Suprapubic skin (tissue), 4 donors: ENCODE measurements at places on chromosomes 16 and 17. TPM values are rescaled to one million over a fixed set of nuclear protein-coding genes. Genes with fewer than 3 reads are reported as not detected.

GRCh38 chr16:65116216-65116615 lies 5.6 kb downstream of the CDH11 start:
- no peak for DNase-seq

DPEP3 gene
- not detected for total RNA-seq

DNA sequence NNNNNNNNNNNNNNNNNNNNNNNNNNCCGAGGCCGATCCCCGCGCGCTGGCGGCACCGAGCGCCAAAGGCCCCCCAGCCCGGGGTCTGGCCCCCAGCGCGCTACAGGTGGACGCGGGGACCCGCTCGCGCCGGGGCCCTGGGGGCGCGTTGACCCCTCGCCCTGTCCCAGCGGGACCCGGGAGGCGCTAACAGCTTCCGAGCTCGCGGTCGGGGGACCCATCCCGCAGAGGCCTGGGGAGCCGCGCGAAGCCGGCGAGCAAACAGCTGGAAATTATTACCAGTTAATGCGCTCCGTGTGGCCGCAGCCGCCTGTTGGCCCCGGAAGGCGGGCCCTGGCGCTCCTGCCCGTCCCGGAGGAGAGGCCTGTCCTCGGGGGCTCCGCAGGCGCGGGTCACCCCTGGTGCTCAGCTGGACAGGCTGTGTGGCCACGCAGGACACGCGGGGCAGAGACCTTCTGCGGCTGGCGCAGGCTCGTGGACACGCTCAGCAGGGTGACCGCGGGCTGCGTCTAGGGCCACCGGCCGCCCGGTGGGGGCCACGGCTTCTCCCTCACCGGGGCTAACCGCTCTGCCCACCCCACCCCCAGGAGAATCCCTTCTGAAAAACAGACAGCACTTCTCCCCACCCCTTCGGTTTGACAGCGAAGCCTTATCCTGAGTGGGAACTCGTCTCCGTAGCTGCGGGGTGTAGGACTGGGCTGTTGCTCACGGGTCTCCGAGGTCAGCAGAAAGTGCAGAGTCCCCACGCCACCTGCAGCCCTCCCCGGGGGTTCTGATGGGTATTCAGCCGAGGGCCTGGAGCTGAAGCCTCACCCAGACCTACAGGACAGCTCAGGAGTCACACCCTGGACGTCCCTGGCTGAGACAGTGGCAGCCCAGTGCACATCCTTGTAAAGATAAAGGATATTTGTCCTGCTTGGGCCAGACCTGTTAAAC lies 138.7 kb upstream of the RPH3AL start:
- DNase-seq: peak; percentile 86

GRCh38 chr17:33234930-33235685 lies 58.0 kb downstream of the ASIC2 start:
- peak; percentile 75 for DNase-seq

TP53TG3C gene
- total RNA-seq: not detected

DNA sequence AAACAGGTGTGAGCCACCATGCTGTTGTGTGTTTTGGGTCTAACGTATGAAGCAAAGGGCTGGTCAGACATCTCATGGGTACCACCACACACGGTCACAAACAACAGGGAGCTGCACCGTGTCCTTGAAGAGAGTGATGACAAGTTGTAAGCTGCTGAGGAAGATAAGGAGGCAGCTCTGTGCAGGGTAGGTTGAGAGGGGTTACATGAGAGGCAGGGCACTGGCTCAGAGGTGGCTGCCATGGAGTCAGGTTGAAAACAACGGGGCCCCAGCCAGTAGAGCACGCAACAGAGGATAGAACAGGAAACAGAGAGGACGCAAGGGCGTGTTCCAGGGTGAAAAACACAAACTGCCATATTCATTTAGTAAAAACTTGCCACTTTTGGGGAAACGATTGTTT lies 52.2 kb downstream of the TRARG1 start:
- peak; percentile 26 for DNase-seq

GRCh38 chr16:75043175-75043895 lies 44.5 kb downstream of the ZNRF1 start:
- no peak for DNase-seq

DNA sequence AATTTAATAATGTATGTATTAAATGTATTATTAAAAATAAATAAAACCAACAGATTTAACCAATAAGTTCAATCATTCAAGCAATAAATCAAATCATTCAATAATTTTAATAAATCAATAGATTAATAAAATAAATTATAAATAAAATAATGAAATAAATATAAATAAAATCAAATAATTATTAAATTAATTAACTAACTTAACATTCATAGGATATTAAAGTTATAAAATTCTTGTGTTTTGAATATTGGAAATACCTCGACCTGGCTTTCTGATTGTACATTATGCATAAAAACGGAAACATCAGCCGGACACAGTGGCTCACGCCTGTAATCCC lies 182.2 kb downstream of the BANP start:
- no peak for DNase-seq

CACNG1 gene
- total RNA-seq: not detected

DNA sequence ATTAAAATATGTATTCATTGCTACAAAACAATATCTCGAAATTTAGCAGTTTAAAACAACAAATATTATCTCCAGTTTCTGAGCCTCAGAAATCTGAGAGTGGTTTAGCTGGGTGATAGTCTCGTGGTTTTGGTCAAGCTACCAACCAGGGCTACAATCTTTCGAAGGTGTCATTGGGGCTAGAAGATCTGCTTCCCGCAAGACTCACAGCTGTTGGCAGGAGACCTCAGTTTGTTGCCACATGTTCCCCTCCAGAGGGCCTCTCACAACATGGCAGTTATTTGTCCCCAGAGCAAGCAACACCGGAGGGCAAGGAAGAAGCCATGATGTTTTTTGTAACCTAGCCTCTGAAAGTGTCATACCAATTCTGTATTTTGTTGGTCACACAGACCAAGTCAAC lies 12.0 kb upstream of the BCAS3 start:
- no peak for DNase-seq

SULT1A1 gene
- total RNA-seq: 2.7 TPM

- DNase-seq: no peak
These were observed at the start of gene HSD11B2 for GRCh38 chr16:67430977-67431774. Gene HSD11B2 (plus strand): TSS chr16:67431121. CDS start chr16:67431249, 128 bp downstream.

GRCh38 chr16:28597692-28598261 lies 927 bp upstream of the SULT1A2 start:
- DNase-seq: no peak

IL34 gene
- total RNA-seq: 96.5 TPM

WRAP53 gene
- total RNA-seq: 4.8 TPM

GRCh38 chr16:57134982-57135381 lies 42.6 kb downstream of the CPNE2 start:
- DNase-seq: no peak

- DNase-seq: no peak
These were observed 20.4 kb downstream of the OTOA start for GRCh38 chr16:21684199-21684598.

CLEC18A gene
- 1.3 TPM for total RNA-seq

DNA sequence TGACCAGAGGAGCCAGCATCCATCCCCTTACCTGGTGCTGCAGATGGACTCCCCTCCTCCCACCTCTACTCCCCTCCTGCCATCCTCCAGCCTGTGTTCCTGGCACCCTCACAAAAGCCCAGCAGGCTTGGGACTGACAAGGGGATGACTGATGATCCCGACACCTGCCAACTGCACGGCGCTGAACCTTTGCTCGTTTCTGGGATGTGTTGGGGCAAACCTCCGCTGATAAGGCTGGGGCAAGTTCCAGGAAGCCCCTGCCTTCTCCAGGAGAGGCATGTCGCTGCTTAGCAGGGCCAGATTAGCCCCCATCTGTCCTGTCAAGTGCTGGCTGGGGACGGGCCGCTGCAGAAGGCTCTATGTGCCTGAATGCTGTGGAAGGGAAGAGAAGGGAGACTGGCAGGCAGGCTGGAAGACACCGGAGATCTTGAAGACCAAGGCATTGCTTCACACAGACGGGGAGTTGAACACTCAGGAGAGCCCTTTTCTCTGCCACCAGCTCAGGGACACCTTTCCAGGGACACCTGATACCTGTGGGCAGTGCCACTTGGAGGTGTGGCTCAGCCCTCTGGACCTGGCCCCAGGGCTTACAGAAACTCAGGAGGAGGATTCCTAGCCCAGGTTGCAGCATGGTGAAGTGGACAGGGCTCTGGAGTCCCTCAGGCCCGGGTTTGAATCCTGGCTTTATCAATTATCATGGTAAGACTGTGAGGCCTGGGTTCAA lies 973 bp upstream of the KRT15 start:
- DNase-seq: no peak

DNA sequence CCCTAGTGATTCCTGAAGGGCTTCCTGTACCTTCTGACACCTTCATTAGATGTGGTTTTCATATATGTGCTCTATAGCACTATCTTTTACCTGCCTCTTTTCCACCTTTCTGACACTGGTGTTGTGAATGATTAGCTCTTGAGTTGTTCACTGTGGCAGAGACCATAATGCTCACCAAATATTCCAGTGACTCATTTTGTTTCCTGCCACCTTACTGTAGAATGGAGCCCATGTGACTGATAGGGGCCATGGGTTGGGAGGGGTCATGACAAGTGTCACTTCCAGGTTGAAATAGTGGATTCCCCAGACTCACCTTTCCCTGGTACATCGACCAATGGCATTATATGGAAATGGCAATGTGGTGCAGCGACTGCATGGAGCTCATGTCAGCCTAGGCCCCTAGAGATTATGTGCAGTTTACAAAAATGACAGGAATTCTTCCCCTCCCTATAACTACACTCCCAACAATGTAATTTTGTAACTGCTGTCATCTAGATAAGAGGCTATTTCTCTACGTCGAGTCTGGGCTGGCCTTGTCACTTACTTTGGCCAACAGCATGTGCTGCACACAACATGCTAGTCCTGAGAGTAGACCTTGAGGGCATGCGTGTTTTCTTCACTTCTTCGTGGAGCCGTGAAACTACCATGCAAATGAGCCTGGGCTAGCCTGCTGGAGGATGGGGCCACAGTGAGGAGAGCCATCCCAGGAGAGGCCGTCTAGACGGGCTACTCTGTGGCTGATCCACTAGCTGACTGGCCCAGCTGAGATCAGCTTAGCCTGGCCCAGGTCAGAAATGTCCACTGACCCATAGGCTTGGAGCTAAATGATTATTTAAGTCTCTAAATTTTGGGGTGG lies 409.5 kb downstream of the CA10 start:
- DNase-seq: no peak

DNA sequence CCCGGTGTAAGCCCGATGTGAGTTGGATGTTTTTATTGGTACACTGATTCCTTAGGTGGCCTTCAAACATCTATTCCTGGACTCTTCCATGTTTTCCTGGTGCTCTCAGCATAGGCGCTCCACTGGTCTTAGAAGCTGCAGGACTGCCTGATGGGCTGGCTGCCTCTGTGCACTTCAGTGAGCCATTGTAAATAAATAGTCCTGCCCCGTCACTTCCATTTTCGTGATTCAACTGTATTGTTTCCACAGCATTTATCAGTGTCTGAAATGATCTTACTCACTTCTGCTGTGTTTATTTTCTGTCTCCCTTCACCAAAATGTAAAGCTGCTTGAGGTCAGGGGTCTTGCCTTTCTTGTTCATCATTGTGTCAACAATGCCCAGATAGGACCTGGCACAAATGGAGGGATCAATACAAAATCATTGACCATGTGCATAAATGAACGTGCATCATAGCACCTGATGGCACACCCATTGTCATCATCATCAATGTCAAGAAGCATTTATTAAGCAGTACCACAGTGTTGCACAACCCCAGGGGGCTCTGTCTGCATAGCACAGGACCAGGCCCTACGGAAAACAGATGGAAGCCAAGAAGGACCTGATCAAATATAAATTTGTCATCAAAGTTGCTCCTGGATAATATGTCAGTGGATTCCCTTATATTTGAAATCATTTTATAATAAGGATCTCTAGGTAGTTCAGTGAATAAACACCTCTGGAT lies 66.6 kb upstream of the CPHXL start:
- no peak for DNase-seq

GRCh38 chr17:79239205-79239604 lies 164.6 kb downstream of the ENGASE start:
- no peak for DNase-seq

- DNase-seq: no peak
These were observed 225.4 kb downstream of the SEC14L1 start for GRCh38 chr17:77366206-77366557.

DNA sequence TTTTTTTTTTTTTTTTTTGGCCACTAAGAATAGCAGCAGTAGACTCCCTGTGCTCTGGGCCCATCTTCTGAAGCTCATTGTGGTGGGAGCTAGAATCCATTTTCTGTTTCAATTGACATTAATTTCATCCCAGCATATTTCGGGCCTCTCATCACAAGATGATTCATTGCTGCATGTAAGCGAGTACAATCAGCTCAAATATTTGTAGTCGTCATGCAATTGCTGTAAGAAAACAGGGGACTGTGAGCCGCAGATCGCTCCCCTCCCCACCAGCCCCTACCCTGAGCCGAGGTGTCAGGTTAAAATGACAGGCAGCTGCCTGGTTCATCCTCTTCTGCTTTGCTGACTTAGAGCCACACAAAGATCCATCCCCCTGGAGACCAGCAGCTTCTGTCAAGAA lies 358.8 kb upstream of the CDH5 start:
- DNase-seq: no peak
